ENCODE measurements at places on chromosomes 16 and 17.
A peak's percentile ranks its signal among the peaks of the same experiment; 100 is the strongest.

- no peak for DNase-seq
These were observed 2.5 kb downstream of the AQP8 start for GRCh38 chr16:25219070-25219737.

DNA sequence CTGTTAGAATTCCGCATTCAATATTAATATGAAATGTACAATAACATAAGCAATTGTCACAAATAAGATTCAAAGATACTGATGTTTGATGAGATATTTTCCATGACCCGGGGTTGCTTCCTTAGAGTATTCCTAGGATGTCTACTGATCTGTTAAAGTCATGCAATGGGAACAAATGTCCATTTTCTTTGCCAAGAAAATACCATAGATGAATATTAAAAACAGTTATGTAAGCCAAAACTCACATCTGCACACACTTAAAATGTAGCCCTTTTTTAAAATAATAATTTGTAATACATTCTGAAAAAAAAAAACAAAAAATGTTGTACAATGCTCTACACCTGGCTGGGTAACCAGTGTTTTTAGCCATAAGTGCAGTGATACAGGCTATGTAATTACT is 259.4 kb upstream of the AXIN2 start:
- DNase-seq, result no peak

GRCh38 chr16:87198328-87198832 is 118.8 kb downstream of the C16orf95 start:
- DNase-seq, result no peak

DNA sequence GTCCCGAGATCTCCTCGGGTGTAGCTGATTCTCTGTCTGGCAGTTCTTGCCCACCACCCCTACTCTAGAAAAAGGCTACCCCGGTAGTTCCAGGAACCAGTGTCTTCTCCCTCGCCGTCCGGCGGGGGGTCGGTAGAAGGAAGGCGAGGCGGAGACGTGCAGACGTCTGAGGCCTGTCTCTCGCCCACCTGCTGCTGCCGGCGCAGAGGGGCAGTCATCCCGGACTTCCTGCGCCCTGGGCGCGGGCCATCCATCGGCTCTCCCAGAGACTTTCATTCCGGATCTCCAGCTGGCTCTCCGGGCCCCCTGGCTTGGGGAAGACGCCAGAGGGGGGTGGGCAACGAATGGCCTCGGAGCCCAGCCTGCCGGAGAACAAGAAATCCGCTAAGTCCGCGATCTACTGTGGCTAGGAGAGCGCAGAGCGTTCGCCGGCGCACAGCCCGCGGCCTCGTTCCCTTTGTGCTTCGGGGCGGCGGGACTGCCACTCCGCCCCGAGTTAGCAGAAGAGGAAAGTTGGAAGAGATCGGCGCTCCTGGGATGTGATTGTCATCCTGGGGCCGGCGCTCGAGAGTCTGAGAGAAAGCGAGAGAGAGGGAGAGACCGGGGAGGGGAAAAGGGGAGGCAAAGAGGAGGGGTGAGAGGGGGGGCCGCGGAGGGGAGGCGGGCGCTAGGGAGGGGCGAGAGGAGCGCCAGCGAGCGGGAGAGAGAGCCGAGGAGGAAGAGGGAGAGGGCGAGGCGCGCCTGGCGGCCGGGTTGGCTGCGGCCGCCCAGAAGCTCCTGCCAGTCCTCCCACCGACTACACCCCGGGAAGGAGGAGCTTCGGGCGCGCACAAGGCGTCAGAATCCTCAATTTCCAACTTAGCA is at the start of gene IRX5:
TSS of gene IRX5 (plus strand) at position 861 of the 864 bp plus-strand sequence. CDS start 334 bp downstream, outside the sequence.
- peak; percentile 64 for DNase-seq

DNA sequence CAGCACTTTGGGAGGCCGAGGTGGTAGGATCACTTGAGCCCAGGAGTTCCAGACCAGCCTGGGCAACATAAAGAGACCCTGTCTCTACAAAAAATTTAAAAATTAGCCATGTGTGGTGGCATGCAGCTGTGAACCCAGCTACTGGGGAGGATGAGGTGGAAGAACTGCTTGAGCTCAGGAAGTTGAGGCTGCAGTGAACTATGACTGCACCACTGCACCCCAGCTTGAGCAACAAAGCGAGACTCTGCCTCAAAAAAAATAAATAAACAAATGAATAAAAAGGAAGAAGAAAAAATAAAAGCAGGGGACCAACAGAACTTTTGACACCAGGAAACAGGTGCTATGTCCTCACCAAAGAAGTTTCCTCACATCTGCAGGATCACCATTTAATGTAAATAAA is 14.2 kb downstream of the TERF2 start:
- no peak for DNase-seq

GRCh38 chr16:31397096-31397660 is 4.0 kb downstream of the ITGAD start:
- no peak for DNase-seq

DNA sequence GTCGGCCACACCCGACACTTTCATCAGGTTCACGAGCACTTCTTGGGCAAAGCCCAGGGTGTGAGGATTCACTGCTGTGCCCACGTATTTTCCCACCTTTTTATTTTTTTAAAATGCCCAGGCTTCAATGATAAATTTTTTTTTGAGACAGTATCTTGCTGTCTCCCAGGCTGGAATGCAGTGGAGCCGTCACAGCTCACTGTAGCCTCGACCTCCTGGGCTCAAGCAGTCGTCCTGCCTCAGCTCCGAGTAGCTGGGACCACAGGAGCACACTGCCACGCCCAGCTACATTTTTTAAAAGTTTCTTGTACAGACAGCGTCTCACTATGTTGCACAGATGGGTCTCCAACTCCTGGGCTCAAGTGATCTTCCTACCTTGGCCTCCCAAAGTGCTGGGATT is 17.8 kb downstream of the UTS2R start:
- peak; percentile 75 for DNase-seq

DNA sequence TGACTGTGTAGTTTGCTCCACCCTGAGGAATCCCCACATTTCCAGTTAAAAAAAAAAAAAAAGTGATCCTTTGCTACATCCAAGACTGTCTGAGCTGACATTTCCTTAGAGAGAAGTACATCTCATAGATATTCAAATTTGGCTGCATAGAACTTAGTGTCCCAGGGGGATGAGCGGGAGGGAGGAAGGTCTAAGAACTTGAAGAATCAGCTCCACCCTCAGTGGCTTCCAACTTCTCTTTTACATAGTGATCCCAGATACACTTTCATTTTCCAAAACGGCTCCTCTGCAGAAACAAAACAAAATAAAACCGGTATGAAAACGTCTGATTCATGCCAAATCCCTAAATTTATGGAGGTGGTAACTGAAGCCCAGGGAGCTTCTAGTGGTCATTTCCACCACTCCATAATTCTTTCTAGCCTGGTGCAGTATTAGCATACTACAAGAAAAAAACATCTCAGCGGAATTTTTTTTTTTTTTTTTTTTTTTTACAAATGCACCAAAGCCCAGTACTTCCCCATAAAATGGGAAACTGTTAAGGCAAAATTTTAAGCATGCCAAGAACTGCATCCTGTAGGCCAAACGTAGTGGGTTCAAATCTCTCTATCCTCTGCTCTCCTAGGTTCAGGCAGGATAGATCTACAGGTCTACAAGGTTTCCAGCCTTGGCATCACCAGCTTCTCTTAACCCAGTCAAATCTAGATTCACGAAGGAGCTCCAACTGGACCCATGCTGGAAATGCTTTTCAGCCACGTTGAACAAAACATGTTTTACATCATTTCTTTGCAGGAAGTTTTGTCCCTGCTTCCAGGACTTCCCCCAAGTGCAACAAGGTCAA is 29.3 kb downstream of the MAF start:
- DNase-seq, result no peak

- no peak for DNase-seq
These were observed 263.2 kb downstream of the KIF2B start for GRCh38 chr17:54085934-54086333.

- no peak for DNase-seq
These were observed 113.9 kb upstream of the MAF start for GRCh38 chr16:79714440-79714839.

DNA sequence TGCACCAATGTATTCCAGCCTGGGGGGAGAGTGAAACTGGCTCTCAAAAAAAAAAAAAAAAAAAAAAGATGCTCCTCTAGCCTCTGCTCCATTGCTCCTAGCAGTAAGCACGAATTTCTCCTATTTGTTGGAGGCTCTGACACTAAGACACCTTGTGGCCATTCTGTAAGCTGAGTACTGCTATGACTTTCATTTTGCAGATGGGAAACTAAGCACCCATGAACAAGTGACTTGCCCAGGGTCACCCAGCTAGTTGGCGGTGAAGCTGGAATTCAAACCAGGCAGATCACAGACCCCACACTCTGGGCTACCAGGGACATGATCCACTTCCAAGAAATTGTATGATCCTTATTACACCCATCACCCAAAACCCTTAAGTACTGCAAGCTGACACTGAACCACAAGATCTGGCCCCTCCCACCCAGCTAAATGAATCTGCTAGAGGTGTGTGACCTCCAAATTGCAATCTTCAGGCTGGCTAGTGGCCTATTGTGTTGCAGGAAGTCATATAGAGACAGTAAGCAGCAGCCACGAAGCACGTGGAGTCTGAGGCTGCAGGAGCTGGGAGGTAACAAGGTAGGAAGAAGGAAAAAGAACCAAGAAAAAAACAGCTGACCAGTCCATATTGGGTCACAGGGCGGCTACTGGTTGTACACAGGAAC is 209.4 kb downstream of the XYLT1 start:
- DNase-seq, result no peak

GRCh38 chr16:84897911-84898377 is 78.2 kb downstream of the CRISPLD2 start:
- no peak for DNase-seq

Data from NCI-H524 (cell line).